ENCODE measurements at places on chromosomes 13 and 19. TPM values are rescaled to one million over a fixed set of nuclear protein-coding genes. Genes with fewer than 3 reads are reported as not detected.

DNA sequence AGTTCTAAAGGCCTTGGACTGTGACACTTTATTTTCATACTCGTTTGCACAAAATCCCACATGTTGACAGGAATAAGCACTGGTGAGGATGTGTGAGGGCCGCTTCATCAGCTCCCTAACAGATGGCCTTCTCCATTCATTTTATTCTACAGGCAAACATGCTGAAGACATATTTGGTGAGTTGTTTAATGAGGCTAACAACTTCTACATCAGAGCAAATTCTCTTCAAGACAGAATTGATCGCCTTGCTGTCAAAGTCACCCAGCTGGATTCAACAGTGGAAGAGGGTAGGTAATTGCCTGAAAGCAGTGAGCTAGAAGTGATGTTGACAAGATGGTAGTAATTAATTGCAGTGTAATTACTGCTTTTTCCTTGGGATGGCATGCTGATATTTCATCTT, 95.7 kb downstream of the GPR12 start:
- no peaks in the 10 kb centered on the region for H3K4me1 ChIP-seq
- DNase-seq: no peak
- no peak overlapping the region for H3K4me3 ChIP-seq
- no peak overlapping the region for H3K27ac ChIP-seq
- H3K36me3 ChIP-seq: no peaks in the 10 kb centered on the region

DENND1C gene
- 24.4 TPM for total RNA-seq

DNA sequence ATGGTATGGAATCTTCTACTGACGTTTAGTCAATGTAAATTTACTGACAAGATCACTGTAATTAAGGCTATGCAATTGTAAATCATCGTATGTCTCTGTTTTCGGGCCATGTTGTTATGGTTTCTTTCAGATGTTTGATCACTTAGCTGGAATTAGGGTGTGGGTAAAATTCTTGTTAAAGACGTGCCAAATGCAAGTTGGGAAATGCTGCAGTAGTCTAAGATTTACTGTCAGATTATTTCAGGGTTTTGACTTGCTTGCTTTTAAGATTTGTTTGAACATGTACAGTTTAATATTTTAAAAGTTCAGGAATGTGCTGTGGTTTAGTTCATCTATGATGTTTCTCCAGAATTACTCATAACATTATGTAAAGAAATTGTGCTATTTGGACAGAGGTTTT, 10.8 kb downstream of the NDFIP2 start:
- H3K36me3 ChIP-seq: no peaks in the 10 kb centered on the region
- DNase-seq: no peak
- no peaks in the 10 kb centered on the region for H3K4me1 ChIP-seq
- no peaks in the 10 kb centered on the region for H3K27me3 ChIP-seq

GRCh38 chr13:27110056-27110746, 61.4 kb downstream of the USP12 start:
- H3K4me1 ChIP-seq: peaks cover 2% of the 10 kb centered on the region
- H3K36me3 ChIP-seq: peaks cover 4% of the 10 kb centered on the region
- no peak overlapping the region for H3K4me3 ChIP-seq
- no peak for DNase-seq
- no peaks in the 10 kb centered on the region for H3K27me3 ChIP-seq

DNA sequence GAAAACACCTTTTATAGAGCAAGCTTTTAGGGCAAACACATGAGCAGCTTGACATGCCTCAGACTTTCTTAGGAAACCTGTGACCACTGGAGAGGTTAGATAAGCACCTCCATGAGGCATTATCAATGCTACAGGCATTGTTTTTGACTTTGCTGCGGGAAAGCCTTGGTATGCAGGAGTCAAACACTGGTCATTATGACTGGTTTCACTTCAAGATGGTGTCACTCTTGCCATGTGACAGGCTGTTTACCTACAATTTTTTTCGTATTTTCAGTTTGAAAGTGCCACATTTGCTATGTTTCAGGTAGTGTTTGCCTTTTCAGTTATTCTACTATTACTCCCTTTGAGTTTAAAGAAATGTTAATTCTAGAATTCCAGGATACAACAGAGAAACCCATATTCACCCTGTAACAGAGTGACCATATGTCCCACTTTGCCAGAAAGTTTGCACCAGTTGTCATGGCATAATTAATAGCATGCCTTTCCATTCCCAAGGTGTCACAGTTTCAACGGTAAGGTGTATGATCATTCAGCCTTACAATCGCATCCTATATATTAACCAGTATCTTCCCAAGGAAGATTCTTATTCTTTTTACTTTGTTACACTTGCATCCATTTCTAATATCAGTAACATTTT, 33.0 kb downstream of the USP12 start:
- peaks cover 3% of the 10 kb centered on the region for H3K36me3 ChIP-seq
- DNase-seq: no peak
- H3K4me3 ChIP-seq: no peak overlapping the region
- H3K27me3 ChIP-seq: no peaks in the 10 kb centered on the region
- no peak overlapping the region for H3K27ac ChIP-seq

DNA sequence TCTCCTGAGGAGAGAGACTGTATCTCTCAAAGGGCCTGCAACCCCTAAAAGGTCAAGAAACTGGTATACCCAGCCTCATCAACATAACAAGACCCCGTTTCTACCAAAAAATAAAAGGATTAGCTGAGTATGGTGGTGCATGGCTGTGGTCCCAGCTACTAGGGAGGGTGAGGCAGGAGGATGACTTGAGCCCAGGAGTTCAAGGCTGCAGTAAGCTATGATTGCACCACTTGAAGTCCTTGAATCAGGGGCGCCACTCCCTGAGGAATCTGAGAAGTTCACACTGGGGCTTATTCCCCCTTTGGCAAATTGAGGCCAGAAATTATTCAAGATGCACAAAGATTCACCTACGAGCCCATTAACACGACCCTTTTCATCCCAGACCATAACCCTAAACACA, 83.0 kb downstream of the TSHZ3 start:
- no peaks in the 10 kb centered on the region for H3K36me3 ChIP-seq
- no peak overlapping the region for H3K4me3 ChIP-seq
- DNase-seq: no peak
- H3K27ac ChIP-seq: no peak overlapping the region
- no peaks in the 10 kb centered on the region for H3K4me1 ChIP-seq
- no peaks in the 10 kb centered on the region for H3K27me3 ChIP-seq

TMEM150B gene
- not detected for total RNA-seq

DNA sequence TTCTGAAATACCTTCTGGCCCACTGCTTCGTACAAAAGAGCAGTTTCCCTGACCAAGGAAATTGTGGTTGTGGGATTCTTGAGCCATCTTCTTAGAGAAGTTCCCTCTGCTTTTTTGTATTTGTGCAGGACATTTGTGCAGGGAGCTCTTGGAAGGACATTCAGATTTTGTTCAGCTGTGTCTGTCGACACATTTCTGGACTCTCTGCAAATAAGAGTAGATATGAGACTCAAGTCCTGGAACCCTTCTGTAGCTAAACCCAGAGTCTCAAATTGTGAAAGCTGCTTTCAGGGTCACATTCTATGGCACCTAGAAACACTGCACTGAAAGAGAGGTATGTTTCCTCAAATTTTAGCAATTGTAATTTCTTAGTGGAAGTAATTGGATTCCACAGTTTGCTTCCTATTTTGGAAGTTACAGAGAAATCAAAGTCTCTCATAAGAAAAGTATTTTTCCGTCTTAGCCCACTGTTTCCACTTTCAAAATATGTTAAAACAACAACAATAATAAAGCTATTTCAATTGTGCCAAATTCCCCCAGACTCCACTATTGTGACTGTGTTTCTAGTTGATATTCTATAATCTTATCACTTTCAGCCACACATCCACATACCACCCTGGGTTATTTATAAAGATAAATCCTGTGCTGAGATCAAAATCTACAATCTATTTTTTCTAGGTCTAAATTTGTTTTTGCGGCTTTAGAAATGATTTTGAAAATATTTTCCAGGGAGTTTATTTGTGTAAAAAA, 224.0 kb downstream of the COG6 start:
- H3K36me3 ChIP-seq: no peaks in the 10 kb centered on the region
- peaks cover 6% of the 10 kb centered on the region for H3K4me1 ChIP-seq
- no peak overlapping the region for H3K4me3 ChIP-seq
- no peak for DNase-seq
- no peak overlapping the region for H3K27ac ChIP-seq

CABP5 gene
- not detected for total RNA-seq

DNA sequence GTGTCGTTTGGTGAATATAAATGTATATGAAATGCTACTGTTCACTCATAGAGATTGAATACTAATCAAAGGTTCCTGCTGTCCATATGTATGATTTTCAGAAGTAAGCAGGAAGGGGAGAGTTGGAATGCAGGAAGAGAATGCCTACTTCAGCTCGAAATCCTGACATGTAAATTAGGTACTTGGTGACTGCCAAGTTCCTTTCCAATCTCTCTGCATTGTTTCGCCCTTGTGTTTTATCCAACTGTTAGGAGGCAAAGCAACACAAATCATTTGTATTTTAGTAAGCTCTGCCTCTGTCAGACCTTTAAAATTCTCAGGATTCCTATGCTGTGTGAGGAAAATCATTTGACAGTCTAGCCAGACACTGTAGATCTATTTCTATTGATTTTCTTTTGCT, 9.0 kb downstream of the STARD13 start:
- no peak overlapping the region for H3K27ac ChIP-seq
- DNase-seq: no peak
- no peaks in the 10 kb centered on the region for H3K27me3 ChIP-seq
- H3K36me3 ChIP-seq: no peaks in the 10 kb centered on the region

TEX29 gene
- not detected for total RNA-seq

DNA sequence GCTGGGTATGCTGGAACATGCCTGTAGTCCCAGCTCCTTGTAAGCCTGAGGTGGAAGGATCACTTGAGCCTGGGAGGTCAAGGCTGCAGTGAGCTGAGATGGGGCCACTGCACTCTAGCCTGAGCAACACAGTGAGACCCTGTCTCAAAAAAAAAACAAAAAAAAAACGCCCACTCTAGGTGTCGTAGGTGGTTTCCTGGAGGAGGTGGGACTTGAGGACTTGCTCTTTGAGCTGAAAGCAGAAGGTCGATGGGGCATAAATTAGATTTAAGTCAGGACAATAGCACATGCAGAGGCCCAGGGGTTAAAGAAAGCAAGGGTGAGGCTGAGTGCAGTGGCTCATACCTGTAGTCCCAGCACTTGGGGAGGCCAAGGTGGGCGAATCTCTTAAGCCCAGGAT, 12.9 kb upstream of the ILF3 start:
- H3K4me3 ChIP-seq: no peak overlapping the region
- peaks cover 9% of the 10 kb centered on the region for H3K4me1 ChIP-seq
- no peak overlapping the region for H3K27ac ChIP-seq
- no peak for DNase-seq
- no peaks in the 10 kb centered on the region for H3K27me3 ChIP-seq

EPSTI1 gene
- 3.2 TPM for total RNA-seq

UPF3A gene
- 79.8 TPM for total RNA-seq

DNA sequence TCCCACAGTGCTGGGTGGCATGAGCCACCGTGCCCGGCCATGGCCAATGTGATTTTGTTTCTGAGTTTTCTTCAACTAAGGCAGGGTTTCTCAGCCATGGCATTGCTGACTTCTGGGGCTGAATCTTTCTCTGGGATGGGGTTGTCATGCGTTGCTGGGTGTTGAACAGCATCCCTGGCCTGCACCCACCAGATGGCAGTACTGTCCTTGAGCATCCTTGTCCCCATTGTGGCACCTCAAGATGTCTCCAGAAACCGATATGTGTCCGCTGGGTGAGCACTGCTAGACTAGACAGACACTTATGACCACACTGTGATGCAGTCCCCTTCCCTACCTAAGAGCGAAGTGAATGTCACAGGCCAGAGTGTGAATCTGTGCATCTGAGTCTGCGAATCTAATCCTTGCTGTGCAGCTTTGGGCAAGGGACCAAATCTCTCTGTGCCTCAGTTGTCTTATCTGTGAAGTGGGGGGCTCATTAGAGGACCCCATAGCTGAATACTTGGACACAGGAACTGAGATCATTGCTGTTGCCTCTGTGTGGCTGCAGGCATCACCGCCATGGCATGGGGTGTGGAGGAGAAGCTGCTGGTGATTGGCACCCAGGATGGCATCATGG, 50.3 kb upstream of the SIN3B start:
- no peaks in the 10 kb centered on the region for H3K36me3 ChIP-seq
- no peak overlapping the region for H3K27ac ChIP-seq
- H3K4me1 ChIP-seq: no peaks in the 10 kb centered on the region
- H3K4me3 ChIP-seq: no peak overlapping the region

PPFIA3 gene
- total RNA-seq: 33.3 TPM

- no peak for DNase-seq
- H3K27ac ChIP-seq: no peak overlapping the region
Observed at GRCh38 chr19:17379221-17379631, 2.1 kb upstream of the PLVAP start.

Measured in ascending aorta (tissue), 2 donors.